Lower lobe of right lung (tissue), 2 donors: ENCODE measurements at places on chromosomes 3 and 15. TPM values are rescaled to one million over a fixed set of nuclear protein-coding genes. Genes with fewer than 3 reads are reported as not detected.

The BFSP2 gene
- total RNA-seq, result not detected

The NCKIPSD gene
- 20.7 TPM for total RNA-seq

The EPB42 gene
- total RNA-seq, result not detected

The GP9 gene
- total RNA-seq, result 2.6 TPM

The MYH15 gene
- 1.0 TPM for total RNA-seq

The ULK4 gene
- 11.4 TPM for total RNA-seq

The TRA2B gene
- 103 TPM for total RNA-seq

The IL17RD gene
- total RNA-seq, result 2.4 TPM

The CCRL2 gene
- total RNA-seq, result 23.5 TPM

The CLSTN2 gene
- total RNA-seq, result 4.5 TPM

The RASGRP1 gene
- total RNA-seq, result 2.3 TPM

DNA sequence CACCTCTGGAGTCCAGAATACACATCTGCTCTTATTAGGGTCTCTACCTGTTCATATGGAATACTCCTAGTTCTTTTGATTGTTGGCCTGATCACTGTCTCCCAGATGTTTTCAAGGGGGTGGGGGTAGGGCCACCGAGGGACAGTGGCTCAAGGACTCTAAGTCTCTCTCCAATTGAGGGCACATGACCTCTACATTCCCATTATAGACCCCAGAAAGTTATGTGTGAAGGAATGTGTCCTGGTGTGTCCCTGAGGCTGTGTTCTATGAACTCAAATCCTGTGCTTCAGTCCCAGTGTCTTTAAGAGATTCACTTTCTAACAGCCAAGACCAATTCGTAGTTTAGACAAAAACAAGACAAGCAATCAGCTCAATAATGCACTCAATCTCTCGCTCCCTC is 357.4 kb downstream of the ERC2 start:
- no peaks in the 10 kb centered on the region for H3K27me3 ChIP-seq
- no peak for DNase-seq
- no peaks in the 10 kb centered on the region for H3K4me1 ChIP-seq
- H3K4me3 ChIP-seq, result no peak overlapping the region
- H3K36me3 ChIP-seq, result no peaks in the 10 kb centered on the region
- no peak overlapping the region for H3K27ac ChIP-seq

DNA sequence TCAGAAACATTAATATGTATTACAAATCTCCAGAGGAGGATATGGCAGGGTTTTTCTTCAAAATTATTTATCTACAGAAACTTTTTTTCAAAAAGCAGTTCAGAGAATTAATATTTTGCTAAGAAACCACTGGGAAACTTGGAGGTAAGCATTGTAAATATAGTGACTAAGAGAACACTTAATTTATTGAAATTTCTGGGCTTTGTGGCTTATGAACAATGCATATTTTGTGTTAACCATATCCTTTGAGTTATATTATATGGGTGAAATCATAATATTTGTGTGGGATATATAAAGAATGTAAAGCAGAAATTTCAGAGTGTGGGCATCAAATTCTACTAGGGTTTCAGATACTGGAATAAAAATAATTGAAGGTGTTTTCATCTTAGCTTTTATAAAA is 1059.2 kb downstream of the ZPLD1 start:
- no peaks in the 10 kb centered on the region for H3K36me3 ChIP-seq
- no peak for DNase-seq
- H3K27me3 ChIP-seq, result no peaks in the 10 kb centered on the region
- H3K27ac ChIP-seq, result no peak overlapping the region
- H3K4me3 ChIP-seq, result no peak overlapping the region

DNA sequence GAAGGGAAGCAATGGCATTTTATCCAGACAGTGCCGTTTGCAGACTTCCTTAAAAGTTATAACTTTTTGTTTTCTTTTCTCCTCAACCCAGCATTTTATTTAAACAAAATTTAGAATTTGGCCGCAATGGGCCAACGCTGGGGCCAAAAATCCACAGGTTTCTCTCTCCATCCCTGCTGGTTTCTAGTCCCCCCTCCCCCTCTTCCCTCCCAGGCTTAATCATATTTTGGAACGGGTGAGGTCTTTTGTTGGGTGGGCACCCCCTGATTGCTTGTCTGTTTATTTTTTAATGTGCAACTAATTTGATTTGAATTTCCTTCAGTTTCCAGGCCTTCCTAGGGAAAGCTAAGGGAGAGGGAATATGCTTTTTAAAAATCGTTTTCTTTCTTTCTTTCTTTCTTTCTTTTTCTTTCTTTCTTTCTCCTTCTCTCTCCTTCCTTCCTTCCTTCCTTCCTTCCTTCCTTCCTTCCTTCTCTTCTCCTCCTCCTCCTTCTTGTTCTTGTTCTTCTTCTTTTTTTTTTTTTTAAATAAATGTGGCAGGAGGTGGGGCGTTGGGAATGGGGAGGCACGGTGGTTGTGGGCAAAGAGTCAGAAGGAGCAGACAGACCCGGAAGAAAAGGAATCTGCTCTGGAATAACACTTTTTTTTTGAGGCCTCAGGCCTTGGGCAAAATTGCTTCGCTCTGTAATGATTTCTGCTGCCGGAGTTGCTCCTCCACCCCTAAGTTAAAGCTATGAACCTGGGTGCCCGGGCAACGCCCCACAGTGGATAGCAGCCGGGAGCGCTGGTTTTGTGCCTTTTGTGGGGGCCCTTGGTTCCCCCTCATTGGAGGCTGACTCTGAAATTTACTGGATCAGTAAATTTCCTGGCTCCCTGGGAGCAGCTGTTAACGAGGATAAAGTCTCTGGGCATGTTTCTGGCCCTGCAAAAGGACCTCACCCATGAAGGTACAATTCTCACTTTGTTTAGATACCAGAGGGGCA is 1.9 kb downstream of the FNDC3B start:
- no peak for DNase-seq
- H3K36me3 ChIP-seq, result no peaks in the 10 kb centered on the region
- peak overlapping the region; percentile 90 for H3K4me3 ChIP-seq
- H3K27me3 ChIP-seq, result no peaks in the 10 kb centered on the region
- H3K27ac ChIP-seq, result peak overlapping the region; percentile 97
- H3K4me1 ChIP-seq, result peaks cover 58% of the 10 kb centered on the region

GRCh38 chr15:77581896-77582569 is 50.7 kb downstream of the LINGO1 start:
- no peaks in the 10 kb centered on the region for H3K27me3 ChIP-seq
- H3K36me3 ChIP-seq, result no peaks in the 10 kb centered on the region
- H3K4me1 ChIP-seq, result no peaks in the 10 kb centered on the region
- DNase-seq, result no peak

- DNase-seq, result no peak
- no peak overlapping the region for H3K27ac ChIP-seq
- no peaks in the 10 kb centered on the region for H3K36me3 ChIP-seq
- no peak overlapping the region for H3K4me3 ChIP-seq
- H3K4me1 ChIP-seq, result no peaks in the 10 kb centered on the region
- no peaks in the 10 kb centered on the region for H3K27me3 ChIP-seq
These were observed 123.3 kb upstream of the GRM7 start for GRCh38 chr3:6737630-6738029.

GRCh38 chr15:70415398-70415797 is 317.7 kb upstream of the TLE3 start:
- H3K4me3 ChIP-seq, result no peak overlapping the region
- no peaks in the 10 kb centered on the region for H3K36me3 ChIP-seq
- DNase-seq, result no peak
- no peaks in the 10 kb centered on the region for H3K4me1 ChIP-seq
- no peak overlapping the region for H3K27ac ChIP-seq
- no peaks in the 10 kb centered on the region for H3K27me3 ChIP-seq

GRCh38 chr3:28973609-28974008 is 307.3 kb upstream of the RBMS3 start:
- no peak overlapping the region for H3K4me3 ChIP-seq
- H3K36me3 ChIP-seq, result no peaks in the 10 kb centered on the region
- H3K27me3 ChIP-seq, result no peaks in the 10 kb centered on the region
- H3K27ac ChIP-seq, result no peak overlapping the region
- no peaks in the 10 kb centered on the region for H3K4me1 ChIP-seq

- no peak for DNase-seq
- H3K4me1 ChIP-seq, result peaks cover 43% of the 10 kb centered on the region
- H3K36me3 ChIP-seq, result no peaks in the 10 kb centered on the region
These were observed 20.9 kb downstream of the OSBPL10 start for GRCh38 chr3:31959951-31960792.

DNA sequence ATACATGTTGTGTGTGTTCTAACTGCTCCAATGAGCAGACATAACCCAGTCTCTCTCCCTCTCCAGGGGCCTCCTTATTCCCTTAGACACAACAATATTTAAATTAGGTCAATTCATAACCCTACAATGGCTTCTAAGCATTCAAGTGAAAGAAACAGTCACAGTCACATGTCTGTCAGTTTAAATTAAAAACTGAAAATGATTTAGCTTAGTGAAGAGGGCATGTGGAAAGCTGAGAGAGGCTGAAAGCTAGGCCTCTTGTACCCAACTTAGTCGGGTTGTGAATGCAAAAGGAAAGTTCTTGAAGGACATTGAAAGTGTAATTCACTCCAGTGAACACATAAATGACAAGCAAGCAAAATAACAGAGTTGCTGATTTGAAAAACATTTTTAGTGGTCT is 1519.6 kb downstream of the OTOL1 start:
- H3K4me3 ChIP-seq, result no peak overlapping the region
- DNase-seq, result no peak
- no peak overlapping the region for H3K27ac ChIP-seq

GRCh38 chr15:22958487-22959280 is 21.5 kb downstream of the CYFIP1 start:
- peaks cover 90% of the 10 kb centered on the region for H3K4me1 ChIP-seq
- H3K27me3 ChIP-seq, result no peaks in the 10 kb centered on the region
- DNase-seq, result no peak
- H3K27ac ChIP-seq, result no peak overlapping the region
- no peak overlapping the region for H3K4me3 ChIP-seq

DNA sequence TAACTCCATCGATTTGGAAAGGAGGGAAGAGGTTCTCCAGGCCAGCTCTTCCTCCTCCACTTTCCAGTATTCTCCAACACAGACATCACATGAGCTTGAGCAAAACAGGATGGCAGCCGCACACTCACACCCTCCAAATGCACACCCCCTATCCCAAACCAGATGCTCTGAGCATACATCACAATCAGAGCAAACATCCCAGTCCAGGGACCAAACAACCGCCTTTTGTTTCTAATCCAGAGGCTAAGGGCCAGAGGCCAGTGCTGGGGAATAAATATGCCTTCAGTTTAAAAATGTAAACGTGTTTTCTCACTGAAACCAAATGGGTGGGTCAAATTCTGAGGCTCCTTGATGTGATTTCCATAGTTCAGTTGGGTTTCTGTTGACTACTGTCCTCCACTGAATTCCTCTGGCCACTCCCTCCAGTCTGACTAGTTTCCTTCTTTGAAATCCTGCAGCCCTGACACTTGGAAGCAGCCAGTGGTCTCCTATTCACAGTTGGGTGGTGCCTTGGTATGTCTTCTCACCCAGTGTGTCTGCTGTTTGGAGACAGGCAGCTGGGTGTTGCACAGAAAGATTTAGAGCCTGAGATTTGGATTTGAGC is 19.2 kb upstream of the MFGE8 start:
- H3K36me3 ChIP-seq, result no peaks in the 10 kb centered on the region
- no peak overlapping the region for H3K27ac ChIP-seq
- H3K4me3 ChIP-seq, result no peak overlapping the region
- H3K4me1 ChIP-seq, result no peaks in the 10 kb centered on the region
- no peak for DNase-seq
- H3K27me3 ChIP-seq, result no peaks in the 10 kb centered on the region

DNA sequence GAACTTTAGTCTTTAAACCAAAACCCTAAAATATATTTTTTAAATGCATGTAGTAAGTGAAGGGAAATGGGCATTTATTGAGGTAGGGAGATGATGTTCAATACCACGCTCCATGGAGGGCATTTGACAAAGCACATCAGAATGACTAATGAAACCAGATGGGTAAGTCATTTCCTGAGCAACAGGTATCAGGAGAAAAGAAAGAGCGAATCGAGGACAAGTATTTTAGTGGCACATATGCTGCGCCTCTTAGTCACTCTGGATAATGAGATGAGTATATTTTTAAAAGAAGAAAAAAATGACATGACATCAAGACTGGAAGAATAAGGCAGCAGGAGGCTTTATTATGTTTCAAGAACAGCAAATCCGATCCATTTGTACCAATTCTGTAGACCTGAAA is 129.0 kb upstream of the ARHGEF3 start:
- DNase-seq, result no peak
- H3K4me3 ChIP-seq, result no peak overlapping the region
- H3K36me3 ChIP-seq, result no peaks in the 10 kb centered on the region
- no peak overlapping the region for H3K27ac ChIP-seq
- H3K27me3 ChIP-seq, result no peaks in the 10 kb centered on the region

GRCh38 chr3:50862221-50862620 is 187.5 kb downstream of the DOCK3 start:
- no peaks in the 10 kb centered on the region for H3K36me3 ChIP-seq
- H3K27ac ChIP-seq, result no peak overlapping the region
- no peak overlapping the region for H3K4me3 ChIP-seq
- no peaks in the 10 kb centered on the region for H3K4me1 ChIP-seq

GRCh38 chr3:22013641-22014040 is 262.6 kb upstream of the ZNF385D start:
- no peaks in the 10 kb centered on the region for H3K4me1 ChIP-seq
- no peak overlapping the region for H3K27ac ChIP-seq
- H3K4me3 ChIP-seq, result no peak overlapping the region
- no peaks in the 10 kb centered on the region for H3K36me3 ChIP-seq

- no peak overlapping the region for H3K4me3 ChIP-seq
- no peak for DNase-seq
- H3K27me3 ChIP-seq, result no peaks in the 10 kb centered on the region
- no peaks in the 10 kb centered on the region for H3K36me3 ChIP-seq
- H3K4me1 ChIP-seq, result no peaks in the 10 kb centered on the region
- no peak overlapping the region for H3K27ac ChIP-seq
These were observed 102.5 kb downstream of the SH3GL3 start for GRCh38 chr15:83549623-83550022.

GRCh38 chr15:78739996-78740903 is 71.0 kb downstream of the ADAMTS7 start:
- no peaks in the 10 kb centered on the region for H3K4me1 ChIP-seq
- H3K4me3 ChIP-seq, result no peak overlapping the region
- peak; percentile 72 for DNase-seq

DNA sequence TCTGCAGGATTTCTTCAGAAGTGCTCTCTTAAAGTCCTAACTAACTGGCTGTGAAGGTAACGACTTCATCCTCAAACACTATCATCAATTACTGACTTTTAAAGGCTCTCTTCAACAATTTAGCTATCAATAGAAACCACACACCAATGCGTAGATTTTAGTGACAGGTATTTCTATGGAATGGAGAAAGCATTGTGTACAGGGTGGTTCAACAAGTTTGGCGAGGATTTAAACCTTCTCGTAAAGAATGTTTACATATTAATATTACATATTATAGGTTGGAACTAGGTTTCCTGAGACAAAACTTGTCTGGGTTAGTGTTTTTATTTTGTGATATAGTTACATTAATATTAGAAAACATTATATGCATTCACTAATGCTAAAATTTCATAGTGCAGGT is 233.6 kb downstream of the CHL1 start:
- H3K4me3 ChIP-seq, result no peak overlapping the region
- no peak for DNase-seq
- H3K27ac ChIP-seq, result no peak overlapping the region
- H3K36me3 ChIP-seq, result no peaks in the 10 kb centered on the region

GRCh38 chr3:157354722-157355121 is 81.9 kb upstream of the PTX3 start:
- H3K4me1 ChIP-seq, result no peaks in the 10 kb centered on the region
- no peak overlapping the region for H3K4me3 ChIP-seq
- DNase-seq, result no peak
- no peak overlapping the region for H3K27ac ChIP-seq

- no peak for DNase-seq
- H3K4me1 ChIP-seq, result peaks cover 37% of the 10 kb centered on the region
- no peaks in the 10 kb centered on the region for H3K27me3 ChIP-seq
- no peak overlapping the region for H3K4me3 ChIP-seq
- H3K36me3 ChIP-seq, result no peaks in the 10 kb centered on the region
- peak overlapping the region; percentile 63 for H3K27ac ChIP-seq
These were observed 87.4 kb downstream of the NFKBIZ start for GRCh38 chr3:101936419-101937356.
